Choroid plexus epithelial cell (primary cell): ENCODE measurements at places on chromosomes 12 and 14.

DNA sequence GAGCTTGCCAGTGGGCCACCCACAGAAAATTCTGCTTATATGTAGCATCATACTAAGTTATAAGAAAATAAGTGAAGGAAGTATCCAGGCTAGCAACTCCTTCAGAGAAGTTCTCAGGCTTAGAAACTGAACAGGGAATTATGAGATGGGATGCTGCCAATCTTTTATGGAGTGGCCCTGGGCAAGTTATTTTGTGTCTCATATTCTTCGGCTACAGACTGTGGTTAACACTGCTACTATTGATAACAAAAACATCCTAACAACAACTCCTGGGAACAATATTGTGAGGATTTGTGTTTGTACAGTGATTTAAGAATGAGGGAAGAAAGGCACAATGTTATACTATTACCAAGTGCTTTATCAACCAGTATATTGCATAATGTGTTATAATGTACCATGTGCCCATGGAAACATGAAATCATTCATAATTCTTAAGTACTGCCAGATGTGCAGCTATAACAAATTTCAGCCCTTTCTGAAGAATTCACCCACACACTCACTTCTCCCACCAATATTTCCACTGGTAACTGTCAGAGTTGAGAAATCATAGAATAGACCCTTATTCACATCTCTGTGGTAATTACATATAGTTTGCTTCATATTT lies 113.3 kb upstream of the SOX5 start:
- peak; percentile 53 for DNase-seq

- DNase-seq, result peak; percentile 80
These were observed 545 bp downstream of the YARS2 start for GRCh38 chr12:32755051-32755653.

DNA sequence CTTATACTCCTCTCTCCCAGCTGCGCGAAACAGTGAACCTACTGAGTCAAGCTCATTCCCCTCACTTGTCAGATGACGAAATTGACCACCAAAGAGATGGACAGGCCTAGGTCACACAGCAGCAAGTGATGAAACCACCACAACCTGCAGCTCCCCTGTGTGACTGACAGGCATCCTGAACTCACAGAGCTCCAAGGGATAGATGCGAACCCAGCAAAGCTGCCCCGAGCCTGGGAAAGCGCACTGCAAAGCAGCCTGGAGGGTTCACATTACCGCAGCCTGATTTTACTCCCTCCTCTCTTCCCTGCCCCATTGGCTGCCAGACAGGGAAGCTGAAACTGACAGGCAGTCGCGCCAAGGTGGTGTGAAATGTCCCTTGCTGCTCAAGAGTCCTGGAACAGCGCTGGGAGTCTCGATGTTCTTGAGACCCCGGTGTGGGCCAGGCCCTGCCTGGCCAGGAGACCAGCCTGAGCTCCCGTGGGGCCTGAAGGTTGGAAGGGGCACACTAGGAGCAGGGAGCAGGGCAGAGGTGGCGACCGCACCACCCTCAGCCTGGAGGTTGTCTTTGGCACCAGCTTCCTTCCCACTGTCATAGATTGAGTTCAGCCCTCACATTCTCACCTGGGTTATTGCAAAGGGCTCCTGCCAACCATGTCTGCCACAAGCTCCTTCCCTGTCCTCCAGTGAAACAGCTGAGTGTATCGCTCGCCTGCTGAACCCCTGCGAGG lies 36.3 kb downstream of the SNRNP35 start:
- no peak for DNase-seq

DNA sequence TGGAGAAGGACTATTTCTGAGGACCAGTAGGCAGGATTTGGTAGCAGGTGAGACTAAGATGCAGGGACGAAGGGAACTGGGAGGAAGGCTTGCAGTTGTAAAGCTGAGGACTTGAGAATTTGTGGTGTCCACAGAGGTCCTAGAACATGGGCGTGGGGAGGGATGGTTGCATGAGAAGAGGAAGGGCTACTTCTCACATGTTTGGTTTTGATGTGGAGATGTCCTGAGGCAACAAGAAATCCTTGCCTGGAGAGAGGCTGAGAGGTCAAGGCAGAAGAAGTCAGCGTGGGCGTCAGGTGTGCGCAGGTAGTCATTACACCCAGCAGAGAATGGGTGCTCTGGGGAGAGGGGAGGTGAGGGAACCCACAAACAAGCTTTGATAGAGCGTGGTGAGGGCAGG lies 5.7 kb upstream of the RABGGTA start:
- DNase-seq, result no peak
